Bone marrow (tissue), 2 donors: ENCODE measurements at places on chromosomes 2 and 18.

DNA sequence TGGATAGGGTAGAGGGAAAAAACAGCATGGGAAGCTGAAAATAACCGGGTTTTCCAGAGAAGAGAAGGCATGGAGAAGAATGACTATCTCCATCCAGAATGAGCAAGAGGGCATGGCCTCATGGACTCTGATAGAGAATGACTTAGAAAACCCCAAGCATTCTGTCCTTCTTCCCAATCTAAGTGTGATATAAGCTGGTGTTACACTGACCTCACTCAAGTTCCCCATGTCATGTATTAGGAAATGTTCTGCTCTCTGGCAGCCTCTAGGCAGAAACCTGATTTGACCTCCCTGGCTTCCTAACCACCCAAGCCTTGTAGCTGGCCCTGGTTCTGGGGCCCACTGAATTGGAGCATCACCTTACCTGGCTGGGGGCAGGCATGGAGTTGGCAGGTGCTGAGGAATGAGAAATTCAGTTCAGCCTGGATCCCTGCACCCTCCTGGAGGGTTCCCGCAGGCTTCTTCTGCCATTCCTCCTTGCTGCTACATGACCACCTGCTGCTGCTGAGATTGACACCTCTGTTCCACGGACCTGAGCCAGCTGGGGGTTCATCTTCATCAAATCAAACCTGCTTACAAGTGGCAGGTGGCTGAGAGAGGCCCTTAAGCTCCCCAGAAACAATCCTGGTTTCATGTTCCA lies 5.2 kb upstream of the SIGLEC15 start:
- DNase-seq, result no peak

DNA sequence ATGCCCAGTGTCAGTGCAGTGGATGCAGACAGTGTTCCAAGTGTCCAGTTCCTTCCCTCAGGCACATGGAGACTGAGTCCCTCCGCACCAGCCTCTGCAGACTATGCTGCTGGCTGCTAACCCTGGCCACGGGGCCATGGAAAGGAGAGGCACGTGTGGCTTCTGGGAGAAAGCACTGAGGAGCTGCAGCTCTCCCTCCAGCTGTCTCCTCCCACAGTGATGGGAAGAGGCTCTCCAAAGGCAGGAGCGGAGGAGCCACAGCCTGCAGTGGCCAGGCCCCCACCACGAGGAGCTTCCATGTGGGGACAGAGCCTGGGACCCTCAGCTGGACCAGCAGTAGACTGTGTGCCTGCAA lies 141.1 kb downstream of the NDUFA10 start:
- DNase-seq, result no peak

DNA sequence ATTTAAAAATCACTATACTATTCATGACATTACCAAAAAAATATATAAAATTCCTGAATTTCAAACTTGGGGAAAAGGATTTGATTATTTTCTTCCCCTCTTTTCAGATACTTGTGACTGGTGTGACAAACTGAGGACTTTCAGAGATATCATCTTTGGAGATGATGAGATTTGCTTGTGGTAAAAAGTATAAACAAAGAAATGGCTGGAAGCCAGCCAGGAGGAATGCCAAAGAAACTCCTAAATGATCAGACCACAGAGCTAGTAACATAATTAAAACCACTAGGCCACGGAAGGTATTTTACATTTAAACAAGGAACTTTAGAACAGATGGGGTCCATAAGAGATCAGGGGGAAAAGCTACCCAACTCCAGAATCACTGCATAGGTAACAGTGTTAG lies 58.7 kb downstream of the PIGN start:
- DNase-seq, result no peak

- DNase-seq, result no peak
Measured at GRCh38 chr2:128775217-128775913, 456.7 kb upstream of the HS6ST1 start.

DNA sequence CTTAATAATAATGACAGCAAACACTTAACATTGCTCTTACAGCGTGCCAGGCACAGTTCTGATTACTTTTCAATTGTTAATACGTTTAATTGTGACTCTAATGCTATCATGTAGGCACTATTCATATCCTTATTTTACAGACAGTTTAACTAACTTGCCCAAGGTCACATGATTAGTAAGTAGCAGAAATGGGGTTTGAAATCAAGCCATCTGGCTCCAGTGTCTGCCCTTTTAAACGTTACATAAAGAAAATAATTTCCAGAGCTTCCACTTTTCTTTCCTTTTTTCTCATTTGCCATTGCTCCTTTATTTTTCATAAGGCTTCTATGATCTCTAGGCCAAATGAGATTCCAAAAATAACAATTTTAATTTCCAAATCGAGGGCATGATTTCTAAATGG lies 50.6 kb upstream of the IKZF2 start:
- no peak for DNase-seq

- no peak for DNase-seq
Measured at GRCh38 chr18:76824754-76825153, 2.4 kb downstream of the ZNF236 start.

GRCh38 chr2:36277146-36277808 lies 78.3 kb upstream of the CRIM1 start:
- no peak for DNase-seq

DNA sequence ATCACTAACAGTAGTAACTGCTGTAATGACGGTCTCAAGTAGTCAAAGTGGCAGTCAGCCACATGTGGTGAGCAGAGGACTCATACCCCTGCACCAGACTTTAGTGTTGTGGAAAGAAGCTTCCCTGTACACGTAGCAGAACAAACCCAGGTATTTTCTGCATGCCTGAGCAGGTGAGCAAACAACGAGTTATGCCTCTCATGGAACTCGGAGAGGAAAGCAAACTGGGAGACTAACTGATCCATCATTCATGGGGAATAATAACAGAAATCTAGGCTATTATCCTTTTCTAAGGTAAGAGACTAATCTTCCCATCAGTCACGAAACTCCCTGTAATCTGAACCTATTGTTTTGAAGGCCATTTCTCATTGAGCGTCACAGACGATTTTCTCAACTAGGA lies 1495.2 kb upstream of the NXPH2 start:
- DNase-seq, result no peak

GRCh38 chr18:59458575-59458974 lies 99.5 kb upstream of the LMAN1 start:
- DNase-seq, result no peak

DNA sequence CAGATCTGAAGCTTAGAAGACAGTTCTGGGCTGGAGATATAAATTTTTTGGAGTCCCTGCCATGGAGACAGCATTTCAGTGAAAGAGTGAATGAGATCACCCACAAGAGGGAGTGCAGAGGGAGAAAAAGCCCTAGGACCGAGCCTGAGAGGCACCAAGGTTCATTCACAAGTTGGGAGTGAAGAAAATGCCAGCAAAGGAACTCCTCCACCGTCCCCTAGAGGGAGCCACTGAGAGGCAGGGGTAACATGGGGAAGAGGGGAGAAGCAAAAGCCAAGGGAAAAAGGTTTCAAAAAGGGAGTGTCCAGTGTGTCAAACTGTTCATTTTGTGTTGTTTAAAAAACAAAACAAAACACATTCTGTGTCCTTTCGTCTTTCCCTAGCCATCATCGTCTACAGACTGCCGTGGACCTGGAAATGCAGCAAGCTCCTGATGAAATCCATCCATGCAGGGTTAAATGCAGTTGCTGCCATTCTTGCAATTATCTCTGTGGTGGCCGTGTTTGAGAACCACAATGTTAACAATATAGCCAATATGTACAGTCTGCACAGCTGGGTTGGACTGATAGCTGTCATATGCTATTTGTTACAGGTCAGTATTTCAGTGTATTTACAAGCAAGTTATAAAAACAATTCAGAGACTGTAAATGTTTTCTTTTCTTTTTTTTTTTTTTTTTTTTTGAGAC lies 19.1 kb downstream of the CYBRD1 start:
- no peak for DNase-seq

DNA sequence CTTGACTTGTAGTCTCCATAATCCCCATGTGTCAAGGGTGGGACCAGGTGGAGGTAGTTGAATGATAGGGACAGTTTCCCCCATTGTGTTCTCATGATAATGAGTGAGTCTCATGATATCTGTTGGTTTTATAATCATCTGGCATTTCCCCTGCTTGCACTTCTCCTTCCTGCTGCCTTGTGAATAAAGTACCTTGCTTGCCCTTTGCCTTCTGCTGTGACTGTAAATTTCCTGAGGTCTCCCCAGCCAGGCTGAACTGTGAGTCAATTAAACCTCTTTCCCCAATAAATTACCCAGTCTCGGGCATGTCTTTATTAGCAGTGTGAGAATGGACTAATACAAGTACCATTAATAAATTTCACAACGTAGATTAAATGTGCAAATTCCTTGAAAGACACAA lies 102.3 kb upstream of the EPB41L5 start:
- DNase-seq, result no peak

DNA sequence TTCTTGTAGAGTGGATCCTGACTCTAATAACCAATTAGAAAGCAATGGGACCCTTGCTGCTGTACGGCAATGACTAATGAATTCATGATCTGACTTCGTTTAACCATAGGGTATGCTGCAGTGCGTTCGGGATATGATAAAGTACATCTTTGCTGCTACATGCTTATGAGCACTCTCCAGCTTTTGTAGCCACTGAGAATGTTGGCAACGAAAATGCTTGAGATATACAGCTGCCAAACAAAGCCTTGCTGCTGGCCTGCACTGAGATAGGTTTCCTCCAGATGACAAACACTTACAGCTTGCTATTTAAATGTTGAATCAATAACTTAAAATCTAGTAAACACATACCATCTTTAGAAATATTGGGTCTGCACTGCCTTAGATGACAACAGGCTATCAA lies 372.4 kb upstream of the SLC8A1 start:
- DNase-seq, result no peak

- DNase-seq, result no peak
Measured at GRCh38 chr2:58428096-58429013, 187.2 kb upstream of the FANCL start.

DNA sequence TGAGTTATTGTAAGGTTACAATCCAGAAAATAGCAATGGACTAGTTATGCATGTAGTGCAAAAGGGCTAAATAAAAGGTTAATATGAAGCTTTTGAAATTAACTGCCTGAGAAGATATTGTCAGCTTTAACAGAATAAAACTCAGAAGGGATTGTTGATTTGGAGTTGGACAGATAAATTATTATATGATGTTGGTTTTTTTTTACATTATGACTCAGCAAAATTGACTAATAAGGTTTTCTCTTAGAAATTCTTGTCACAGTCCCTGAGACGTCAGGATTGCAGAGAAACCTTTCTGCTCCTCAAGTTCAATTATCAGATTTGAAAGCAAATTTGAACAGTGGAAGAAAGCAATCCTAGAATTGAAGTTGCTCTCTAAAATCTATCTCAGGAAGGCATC lies 946.9 kb downstream of the CBLN2 start:
- DNase-seq, result no peak

- no peak for DNase-seq
Measured at GRCh38 chr2:120490091-120490798, 144.3 kb downstream of the INHBB start.

DNA sequence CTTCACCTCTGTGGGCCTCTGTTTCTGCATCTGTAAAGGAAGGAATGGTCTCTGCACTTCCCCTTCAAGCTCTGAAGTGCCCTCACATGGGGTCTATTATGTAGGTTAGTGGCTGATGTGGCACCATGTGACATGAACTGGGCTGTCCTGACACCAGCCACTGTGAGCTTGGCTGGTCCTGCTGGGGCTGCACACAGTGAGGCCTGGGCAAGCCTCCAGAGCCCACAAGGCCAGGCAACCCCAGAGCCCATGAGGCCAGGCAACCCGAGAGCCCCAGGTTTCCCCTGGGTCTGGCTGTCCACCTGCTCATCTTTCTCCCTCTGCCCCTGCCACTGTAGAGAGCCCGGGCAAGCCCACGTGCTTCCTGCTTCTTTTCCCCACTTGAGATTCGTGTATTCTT lies 150.1 kb upstream of the SMAD2 start:
- no peak for DNase-seq

- DNase-seq, result no peak
Measured at GRCh38 chr18:61939046-61939674, 46.4 kb upstream of the RNF152 start.

GRCh38 chr18:38971881-38972280 lies 1406.3 kb upstream of the CELF4 start:
- no peak for DNase-seq

DNA sequence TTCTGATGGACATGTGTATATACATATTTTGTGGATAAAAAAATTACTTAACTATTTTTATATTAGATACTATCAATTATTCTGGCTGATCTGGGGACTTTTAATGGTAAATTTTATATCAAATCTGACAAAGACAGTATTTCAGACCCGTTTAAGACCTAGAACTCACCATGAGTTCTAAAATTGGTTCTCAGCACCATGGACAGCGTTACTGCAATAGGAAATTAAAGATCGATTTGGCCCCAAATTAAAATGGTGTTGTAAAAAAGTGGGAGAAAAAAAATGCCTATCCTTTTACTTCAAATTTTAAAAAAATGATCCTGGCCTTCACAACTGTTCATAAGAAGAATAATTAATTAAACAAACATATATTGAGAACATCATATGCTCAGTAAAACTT lies 919 bp upstream of the SCN2A start:
- no peak for DNase-seq

GRCh38 chr2:9990736-9991135 lies 39.2 kb downstream of the GRHL1 start:
- no peak for DNase-seq

DNA sequence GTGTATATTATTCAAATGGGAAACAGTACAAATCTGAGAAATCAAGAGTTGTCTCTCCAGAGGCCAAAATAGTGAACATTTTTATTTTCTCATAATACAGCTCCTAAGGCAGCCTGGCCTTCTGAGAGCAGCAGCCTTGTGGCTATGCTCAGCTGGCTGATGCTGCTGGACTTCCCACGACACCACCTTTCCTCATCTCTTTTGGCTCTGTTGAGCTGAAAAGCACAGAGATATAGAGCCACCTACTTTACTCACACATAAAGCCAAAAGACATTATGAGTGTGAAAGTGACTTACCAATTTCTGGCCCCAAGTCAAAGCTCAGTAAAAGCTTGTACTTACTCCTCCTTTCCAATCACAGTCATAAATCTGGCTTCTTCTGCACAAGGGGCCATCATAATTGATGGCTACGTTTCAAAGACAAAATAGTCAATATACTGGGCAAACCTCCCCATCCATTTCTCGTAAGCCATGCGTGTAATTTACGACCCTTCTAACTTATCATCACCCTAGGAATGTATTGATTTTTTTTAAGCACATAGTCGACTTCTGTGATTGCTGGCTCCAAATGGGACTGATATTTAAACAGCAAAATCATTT lies 18.6 kb upstream of the REG3A start:
- DNase-seq, result no peak

DNA sequence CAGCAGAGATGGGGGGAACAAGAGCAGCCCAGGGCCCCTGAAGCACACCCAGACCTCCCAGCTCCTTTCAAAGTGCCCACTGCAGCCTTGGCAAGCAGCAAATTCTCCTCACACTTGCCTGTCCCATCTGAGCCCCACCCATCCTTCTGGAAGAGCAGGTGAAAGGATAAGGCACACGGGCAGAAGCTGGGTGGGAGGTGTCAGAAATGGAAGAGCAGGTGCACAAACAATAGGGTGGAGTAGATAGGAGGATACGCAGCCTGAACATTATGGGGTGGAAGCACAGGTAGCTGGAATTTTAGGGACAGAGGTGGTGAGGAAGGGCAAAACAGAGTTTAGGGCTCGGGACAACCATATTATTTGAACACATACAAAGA lies 69.2 kb downstream of the TNS1 start:
- DNase-seq, result no peak

- no peak for DNase-seq
Measured at GRCh38 chr2:145413261-145414030, 893.5 kb upstream of the ZEB2 start.

- DNase-seq, result no peak
Measured at GRCh38 chr2:102592601-102593000, 26.8 kb upstream of the SLC9A2 start.

GRCh38 chr2:217638031-217638430 lies 364.8 kb downstream of the TNS1 start:
- no peak for DNase-seq

GRCh38 chr2:177352441-177353186 lies 40.0 kb upstream of the AGPS start:
- no peak for DNase-seq
